ENCODE measurements at places on chromosomes 13 and 19. TPM values are rescaled to one million over a fixed set of nuclear protein-coding genes. Genes with fewer than 3 reads are reported as not detected.
A peak's percentile ranks its signal among the peaks of the same experiment; 100 is the strongest.

GNA15 gene
- total RNA-seq, result 6.6 TPM

FOXA3 gene
- 48.5 TPM for total RNA-seq

FXYD7 gene
- 0.47 TPM for total RNA-seq

RNF113B gene
- total RNA-seq, result not detected

LRRC63 gene
- not detected for total RNA-seq

SLC17A7 gene
- total RNA-seq, result 0.21 TPM

GNG8 gene
- not detected for total RNA-seq

FPR1 gene
- 0.69 TPM for total RNA-seq

DNA sequence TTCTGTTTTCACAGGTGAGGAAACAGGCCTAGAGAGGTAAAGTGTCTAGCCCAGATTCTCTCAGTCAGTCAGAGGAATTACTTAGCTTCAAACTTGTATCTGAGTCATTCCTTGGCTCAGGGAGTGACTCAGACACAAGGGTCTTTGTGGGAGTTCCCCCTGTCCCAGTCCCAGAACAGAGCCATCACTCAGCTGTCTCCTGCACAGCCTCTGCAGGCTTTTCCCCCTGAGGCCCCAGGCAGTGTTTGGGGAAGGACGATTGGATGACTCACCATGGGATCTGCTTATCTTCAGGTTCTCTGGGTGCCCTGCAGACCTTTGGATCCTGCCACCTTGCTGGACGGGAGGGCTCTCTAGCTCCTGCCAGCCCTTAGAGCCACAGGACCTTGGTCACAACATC is 13.2 kb downstream of the ZNF793 start:
- no peak overlapping the region for H3K27ac ChIP-seq
- H3K4me1 ChIP-seq, result no peaks in the 10 kb centered on the region
- H3K36me3 ChIP-seq, result no peaks in the 10 kb centered on the region
- DNase-seq, result no peak

- H3K36me3 ChIP-seq, result peaks cover 13% of the 10 kb centered on the region
- H3K4me1 ChIP-seq, result no peaks in the 10 kb centered on the region
- no peak overlapping the region for H3K4me3 ChIP-seq
- H3K27ac ChIP-seq, result no peak overlapping the region
- no peak for DNase-seq
- H3K27me3 ChIP-seq, result no peaks in the 10 kb centered on the region
These were observed 1.1 kb downstream of the TMEM86B start for GRCh38 chr19:55227241-55228014.

DNA sequence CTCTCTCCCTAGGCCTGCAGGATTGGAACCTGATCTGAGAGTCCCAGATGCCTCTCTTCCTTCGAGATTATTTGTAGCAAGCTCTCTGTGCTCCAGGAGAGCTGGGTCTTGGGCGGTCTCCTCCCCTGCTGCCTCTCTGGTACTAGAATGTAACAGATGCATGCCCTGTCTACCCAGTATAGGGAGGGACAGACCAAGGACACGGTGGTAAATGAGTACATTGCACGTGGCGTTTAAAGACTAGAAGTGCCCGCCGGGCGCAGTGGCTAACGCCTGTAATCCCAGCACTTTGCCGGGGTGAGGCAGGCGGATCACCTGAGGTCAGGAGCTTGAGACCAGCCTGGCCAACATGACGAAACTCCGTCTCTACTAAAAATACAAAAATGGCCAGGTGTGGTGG is 11.7 kb downstream of the SLC27A1 start:
- H3K4me1 ChIP-seq, result no peaks in the 10 kb centered on the region
- H3K27ac ChIP-seq, result no peak overlapping the region
- no peaks in the 10 kb centered on the region for H3K36me3 ChIP-seq
- no peak overlapping the region for H3K4me3 ChIP-seq
- no peak for DNase-seq

DNA sequence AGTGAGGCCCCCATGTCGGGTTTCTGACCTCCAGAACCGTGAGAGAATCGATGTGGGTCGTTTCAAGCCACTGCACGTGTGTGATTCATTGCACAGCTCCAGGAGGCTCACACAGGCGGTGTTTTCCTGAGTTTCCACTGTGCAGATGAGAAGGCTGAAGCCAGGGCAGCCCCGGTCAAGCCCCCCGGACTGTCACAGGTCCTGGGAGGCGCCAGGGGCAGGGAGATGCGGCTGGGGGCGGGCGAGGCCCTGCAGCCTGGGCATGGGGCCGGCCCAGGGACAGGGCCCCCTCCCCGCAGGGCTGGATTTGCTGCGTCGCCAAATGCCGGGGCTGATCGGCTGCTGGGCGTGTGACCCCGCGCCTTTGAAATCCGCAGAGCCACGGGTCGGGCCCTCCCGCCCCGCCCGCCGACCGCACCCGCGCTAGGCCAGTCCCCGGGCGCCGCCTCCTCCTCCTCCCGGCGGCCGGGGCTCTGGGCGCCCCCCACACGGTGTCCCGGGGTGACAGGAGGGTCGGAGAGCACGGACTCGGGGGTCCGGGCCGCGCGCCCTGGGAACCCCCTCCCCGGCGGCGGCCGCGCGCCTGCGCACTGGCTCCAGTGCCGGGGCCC is 9.9 kb upstream of the MKNK2 start:
- H3K27me3 ChIP-seq, result no peaks in the 10 kb centered on the region
- DNase-seq, result peak; percentile 78
- H3K4me3 ChIP-seq, result peak overlapping the region; percentile 56
- H3K27ac ChIP-seq, result peak overlapping the region; percentile 98
- H3K36me3 ChIP-seq, result no peaks in the 10 kb centered on the region

DNA sequence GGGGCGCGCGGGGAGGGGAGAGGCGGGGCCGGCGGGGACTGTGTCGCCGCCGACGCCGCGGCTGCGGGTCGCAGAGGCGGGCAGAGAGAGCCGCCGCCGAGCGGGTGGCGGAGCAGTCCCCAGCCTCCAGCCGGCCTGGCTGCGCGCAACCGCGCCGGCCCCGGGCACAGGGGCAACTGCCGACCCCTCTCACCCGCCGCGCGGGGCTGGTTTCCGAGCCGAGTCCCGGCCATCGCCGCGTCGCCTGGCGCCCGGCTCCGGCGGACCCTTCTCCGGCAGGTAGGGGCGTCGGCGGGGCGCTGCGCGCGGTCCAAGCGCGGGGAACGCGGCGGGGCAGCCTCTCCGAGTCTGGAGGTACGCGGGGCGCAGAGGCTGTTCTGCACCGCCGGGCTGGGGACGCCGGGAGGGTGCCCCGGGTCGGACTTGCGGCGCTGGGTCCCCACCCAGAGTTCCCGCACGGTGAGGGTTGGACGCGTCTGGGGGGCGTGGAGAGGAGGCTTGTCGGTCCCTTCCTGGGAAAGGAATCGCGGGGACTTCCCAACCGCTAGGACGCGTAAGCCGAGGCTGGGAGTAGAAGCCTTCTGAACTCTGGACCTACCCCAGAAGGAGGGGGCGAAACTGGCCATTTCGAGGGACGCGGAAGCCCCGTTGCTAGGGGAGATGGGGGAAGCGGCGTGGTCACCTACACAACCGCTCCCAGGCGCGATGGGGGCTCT is 133.6 kb upstream of the MYO16 start:
- H3K27me3 ChIP-seq, result peaks cover 14% of the 10 kb centered on the region
- no peak overlapping the region for H3K4me3 ChIP-seq
- no peaks in the 10 kb centered on the region for H3K36me3 ChIP-seq
- no peak for DNase-seq
- H3K4me1 ChIP-seq, result no peaks in the 10 kb centered on the region
- no peak overlapping the region for H3K27ac ChIP-seq

GRCh38 chr19:42596391-42597072 is 1.8 kb upstream of the CEACAM8 start:
- no peaks in the 10 kb centered on the region for H3K27me3 ChIP-seq
- H3K4me1 ChIP-seq, result no peaks in the 10 kb centered on the region
- no peaks in the 10 kb centered on the region for H3K36me3 ChIP-seq
- no peak overlapping the region for H3K27ac ChIP-seq

DNA sequence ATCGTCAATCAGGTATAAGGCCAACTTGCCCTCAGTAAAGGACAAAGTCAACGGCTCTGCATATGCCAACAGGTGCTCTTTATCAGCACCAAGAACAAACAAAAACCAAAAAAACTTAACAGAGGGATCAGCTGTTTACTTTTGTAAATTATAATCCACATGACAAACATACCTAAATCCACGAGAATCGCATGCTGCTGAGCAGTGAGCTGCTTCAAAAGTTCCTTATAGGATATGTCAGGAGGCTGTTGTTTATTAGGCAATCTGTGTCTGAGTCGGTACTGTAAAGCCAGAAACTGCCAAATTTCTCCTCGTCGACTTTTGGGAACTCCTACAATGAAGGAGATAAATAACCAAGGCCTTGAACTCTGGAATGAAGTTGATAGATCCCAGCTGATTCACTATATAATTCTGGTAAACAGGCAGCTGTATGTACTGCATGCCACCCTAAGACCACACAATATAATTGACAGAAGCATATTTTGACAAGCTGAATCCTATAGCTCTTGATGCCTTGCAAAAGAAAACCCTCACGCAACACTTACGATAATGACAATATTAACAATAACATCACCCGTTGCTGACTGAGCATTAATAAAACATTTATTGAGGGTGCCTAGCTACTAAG is 179.8 kb downstream of the TBC1D4 start:
- H3K4me1 ChIP-seq, result no peaks in the 10 kb centered on the region
- H3K27me3 ChIP-seq, result no peaks in the 10 kb centered on the region
- H3K36me3 ChIP-seq, result no peaks in the 10 kb centered on the region
- no peak for DNase-seq
- no peak overlapping the region for H3K4me3 ChIP-seq

GRCh38 chr19:53131085-53131590 is 1.6 kb downstream of the ZNF415 start:
- no peaks in the 10 kb centered on the region for H3K27me3 ChIP-seq
- no peaks in the 10 kb centered on the region for H3K4me1 ChIP-seq
- no peak for DNase-seq
- H3K36me3 ChIP-seq, result no peaks in the 10 kb centered on the region
- no peak overlapping the region for H3K27ac ChIP-seq

DNA sequence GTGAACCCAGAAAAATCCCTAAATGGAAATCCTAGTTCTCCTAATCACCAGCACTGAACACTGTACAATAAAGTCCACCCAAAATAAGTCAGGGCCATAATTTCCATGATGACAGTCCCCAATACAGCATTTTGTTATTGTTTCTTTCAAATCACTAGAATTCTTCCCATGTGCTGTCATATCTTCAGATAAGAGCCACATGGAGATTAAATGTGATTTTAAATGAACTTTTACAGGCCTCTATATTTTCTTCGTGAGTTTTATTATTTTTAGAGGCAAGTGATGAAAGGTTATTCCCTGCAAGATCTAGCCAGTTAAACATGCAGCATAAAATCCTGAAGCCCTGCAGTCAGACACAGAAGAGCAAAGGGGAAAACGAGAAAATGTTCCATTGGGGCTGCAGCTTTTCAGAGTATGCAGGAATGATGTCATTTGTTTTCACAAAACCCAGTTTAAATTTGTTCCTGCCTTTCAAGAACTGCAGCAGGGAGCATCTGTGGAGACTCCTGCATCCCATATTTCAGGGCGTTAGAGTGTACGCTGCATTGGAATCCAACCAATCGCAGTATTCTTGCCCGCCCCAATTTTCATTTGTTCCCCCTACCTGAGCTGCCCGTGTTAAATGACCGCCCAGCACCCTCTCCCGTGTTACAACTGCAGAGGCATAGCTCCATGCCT is 167.2 kb upstream of the KLF12 start:
- H3K4me1 ChIP-seq, result no peaks in the 10 kb centered on the region
- no peaks in the 10 kb centered on the region for H3K36me3 ChIP-seq
- no peak overlapping the region for H3K27ac ChIP-seq

- no peak overlapping the region for H3K27ac ChIP-seq
- no peaks in the 10 kb centered on the region for H3K27me3 ChIP-seq
- peaks cover 7% of the 10 kb centered on the region for H3K36me3 ChIP-seq
- H3K4me3 ChIP-seq, result no peak overlapping the region
- H3K4me1 ChIP-seq, result peaks cover 2% of the 10 kb centered on the region
- no peak for DNase-seq
These were observed 21.8 kb downstream of the DCAF15 start for GRCh38 chr19:13974073-13974472.
